ENCODE measurements at places on chromosomes 2 and 18.

DNA sequence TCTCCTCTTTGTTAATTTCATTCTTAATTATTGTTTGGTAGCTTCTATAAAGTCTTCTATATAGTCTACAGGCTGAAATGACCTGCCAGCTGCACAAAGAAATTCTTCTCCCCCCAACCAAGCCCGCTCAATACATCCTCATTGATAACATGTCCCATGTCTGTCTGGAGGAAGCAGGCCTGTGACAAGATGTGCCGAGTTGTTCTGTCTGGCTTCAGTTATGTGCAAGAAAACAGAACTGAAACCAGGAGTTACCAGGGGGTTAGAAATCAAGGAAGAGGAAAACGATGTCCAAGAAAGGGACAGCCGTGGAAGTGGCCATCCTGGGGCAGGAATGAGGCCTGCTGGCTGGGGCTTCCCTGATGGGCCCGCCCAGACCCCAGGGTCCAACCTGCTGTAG, 57.6 kb downstream of the MTCL1 start:
- DNase-seq, result no peak

DNA sequence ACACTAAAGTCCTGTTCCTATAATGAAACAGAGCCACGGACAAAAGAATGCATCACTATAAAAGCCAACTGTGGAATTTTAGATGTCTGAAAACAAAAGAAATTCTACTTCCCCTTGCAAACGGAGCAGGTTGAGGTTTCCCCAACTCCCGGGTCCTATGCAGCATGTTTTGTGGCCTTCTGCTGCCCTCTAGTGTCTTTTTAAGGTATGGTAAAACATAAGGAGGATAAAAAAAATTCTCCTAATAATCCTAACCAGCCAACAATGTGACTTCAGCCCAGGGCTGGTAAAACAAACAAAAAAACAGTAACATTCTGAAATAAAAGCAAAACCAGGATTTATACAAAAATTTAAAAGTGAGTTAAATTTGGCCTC, 539.5 kb downstream of the NRXN1 start:
- peak; percentile 1 for DNase-seq

DNA sequence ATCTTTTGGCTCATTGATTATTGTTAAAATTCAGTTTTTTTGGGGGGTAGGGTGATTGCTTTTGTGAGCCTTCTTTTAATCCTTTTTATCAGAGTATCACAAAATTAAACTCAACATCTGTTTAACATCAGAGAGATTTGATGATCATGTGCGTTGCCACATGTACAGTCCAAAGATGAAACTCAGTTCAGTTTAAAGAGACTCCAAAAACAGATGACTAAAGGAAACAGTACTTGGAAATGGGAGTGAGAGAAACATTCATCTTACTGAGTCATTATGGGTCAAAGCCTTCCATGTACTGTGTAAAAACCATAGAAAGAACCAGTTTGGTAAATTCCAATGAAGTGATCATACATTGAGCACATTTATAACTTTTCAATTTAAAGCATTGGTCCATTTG, 53.0 kb downstream of the LYPD6 start:
- no peak for DNase-seq

DNA sequence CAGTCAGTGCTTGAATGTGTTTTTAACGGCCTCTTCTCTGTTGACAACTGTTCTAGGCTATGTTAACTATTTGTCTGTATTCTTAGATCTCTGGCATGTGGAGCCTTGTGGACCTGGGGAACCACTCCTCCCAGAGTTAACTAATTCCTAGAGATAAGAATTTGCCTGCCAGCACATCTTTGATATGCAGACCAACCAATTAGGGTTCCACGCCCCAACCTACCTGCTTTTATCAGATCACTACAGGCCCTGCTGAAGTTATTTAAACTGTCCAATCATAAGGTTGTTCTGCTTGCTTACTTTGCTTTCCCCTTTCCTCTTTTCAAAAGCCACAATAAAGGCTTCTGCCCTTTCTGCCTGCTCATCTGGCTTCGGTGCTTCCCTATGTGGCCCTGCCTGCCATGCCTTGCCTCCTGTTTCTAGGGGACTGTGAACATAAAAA, 8.5 kb upstream of the CYBRD1 start:
- DNase-seq, result no peak

- no peak for DNase-seq
These were observed 49.8 kb upstream of the THOC1 start for GRCh38 chr18:317618-318017.

DNA sequence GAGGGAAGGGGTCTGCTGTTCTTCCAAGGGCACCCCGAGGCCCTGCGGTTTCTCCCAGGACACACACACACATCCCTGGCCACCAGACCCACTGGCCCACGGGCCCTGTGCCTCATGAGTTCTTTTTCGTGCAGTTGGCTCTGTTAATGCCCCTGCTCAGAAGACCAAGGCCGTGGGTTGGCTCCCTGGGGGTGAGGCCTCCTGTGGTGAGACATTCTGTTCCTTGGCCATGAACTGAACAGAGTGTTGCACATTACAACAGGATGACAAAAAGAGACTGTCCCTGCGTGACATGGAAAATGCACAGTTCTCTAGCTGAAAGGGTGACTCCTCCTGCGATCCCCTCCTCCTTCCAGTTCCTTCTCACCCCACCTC, 30.7 kb downstream of the SH2D6 start:
- DNase-seq, result no peak
